ENCODE measurements at places on chromosomes 1 and 21. TPM values are rescaled to one million over a fixed set of nuclear protein-coding genes. Genes with fewer than 3 reads are reported as not detected.

CYYR1 gene
- 4.2 TPM for total RNA-seq

AJAP1 gene
- total RNA-seq = 0.52 TPM

SPRR3 gene
- total RNA-seq = not detected

PTPN14 gene
- 19.8 TPM for total RNA-seq

HSD3B2 gene
- not detected for total RNA-seq

FAM163A gene
- total RNA-seq = under 0.01 TPM

ILDR2 gene
- total RNA-seq = 2.6 TPM

HES5 gene
- 1.6 TPM for total RNA-seq

G0S2 gene
- 78.8 TPM for total RNA-seq

KRTAP7-1 gene
- not detected for total RNA-seq

IL19 gene
- not detected for total RNA-seq

GUCA2A gene
- not detected for total RNA-seq

NDUFS5 gene
- 503 TPM for total RNA-seq

HEYL gene
- total RNA-seq = 11.0 TPM

LRRC8C gene
- 6.3 TPM for total RNA-seq

ALPL gene
- 1.0 TPM for total RNA-seq

GRHL3 gene
- not detected for total RNA-seq

VAMP3 gene
- 47.0 TPM for total RNA-seq

NT5C1A gene
- total RNA-seq = 11.0 TPM

MAP3K21 gene
- 0.52 TPM for total RNA-seq

TTC34 gene
- total RNA-seq = under 0.01 TPM

CHIA gene
- total RNA-seq = not detected

SLC22A15 gene
- under 0.01 TPM for total RNA-seq

UBXN10 gene
- total RNA-seq = 0.52 TPM
